Breast epithelium (tissue), 4 donors: ENCODE measurements at places on chromosomes 16 and 17. TPM values are rescaled to one million over a fixed set of nuclear protein-coding genes. Genes with fewer than 3 reads are reported as not detected.

- DNase-seq: no peak
These were observed 404.0 kb upstream of the HSBP1 start for GRCh38 chr16:83403761-83404160.

DNA sequence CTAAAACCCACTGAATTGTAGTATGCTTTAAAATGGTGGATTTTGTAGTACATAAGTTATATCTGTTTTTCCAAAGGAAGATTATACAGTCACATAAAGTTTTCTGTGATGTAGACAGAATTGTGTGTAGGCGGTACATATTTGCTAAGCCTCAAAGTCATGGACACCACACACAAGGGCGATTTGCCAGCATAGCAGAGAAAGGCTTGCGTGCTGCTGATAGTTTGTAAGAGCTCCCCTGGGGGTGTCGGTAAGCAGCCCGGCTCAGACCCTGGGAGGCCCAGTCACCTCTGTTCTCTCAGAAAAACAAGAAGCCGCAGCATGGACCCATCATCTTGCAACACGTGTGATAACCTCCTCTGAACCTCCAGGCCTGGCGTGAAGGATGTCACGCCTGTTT, 38.3 kb upstream of the AKTIP start:
- DNase-seq: no peak

DNA sequence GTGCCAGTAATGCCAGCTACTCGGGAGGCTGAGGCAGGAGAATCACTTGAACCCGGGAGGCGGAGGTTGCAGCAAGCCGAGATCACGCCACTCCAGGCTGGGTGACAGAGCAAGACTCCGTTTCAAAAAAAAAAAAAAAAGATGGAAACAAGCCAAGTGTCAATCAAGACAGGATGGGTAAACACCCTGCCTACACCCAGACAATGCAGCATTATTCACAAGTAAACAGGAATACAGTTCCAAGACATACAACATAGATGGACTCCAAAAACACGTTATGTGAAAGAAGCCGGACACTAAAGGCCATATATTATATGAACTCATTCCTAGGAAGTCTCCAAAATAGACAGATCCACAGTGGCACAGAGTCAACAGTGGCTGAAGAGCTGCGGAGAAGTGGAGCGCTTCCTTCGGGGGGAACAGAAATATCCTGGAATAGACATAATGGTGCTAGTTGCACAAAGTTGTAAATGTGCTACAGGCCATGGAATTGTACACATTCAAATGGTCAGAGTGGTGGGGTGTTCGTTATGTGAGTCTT, 33.9 kb downstream of the ANKRD11 start:
- no peak for DNase-seq

GRCh38 chr16:29148867-29149272, 164.0 kb downstream of the LAT start:
- no peak for DNase-seq

DNA sequence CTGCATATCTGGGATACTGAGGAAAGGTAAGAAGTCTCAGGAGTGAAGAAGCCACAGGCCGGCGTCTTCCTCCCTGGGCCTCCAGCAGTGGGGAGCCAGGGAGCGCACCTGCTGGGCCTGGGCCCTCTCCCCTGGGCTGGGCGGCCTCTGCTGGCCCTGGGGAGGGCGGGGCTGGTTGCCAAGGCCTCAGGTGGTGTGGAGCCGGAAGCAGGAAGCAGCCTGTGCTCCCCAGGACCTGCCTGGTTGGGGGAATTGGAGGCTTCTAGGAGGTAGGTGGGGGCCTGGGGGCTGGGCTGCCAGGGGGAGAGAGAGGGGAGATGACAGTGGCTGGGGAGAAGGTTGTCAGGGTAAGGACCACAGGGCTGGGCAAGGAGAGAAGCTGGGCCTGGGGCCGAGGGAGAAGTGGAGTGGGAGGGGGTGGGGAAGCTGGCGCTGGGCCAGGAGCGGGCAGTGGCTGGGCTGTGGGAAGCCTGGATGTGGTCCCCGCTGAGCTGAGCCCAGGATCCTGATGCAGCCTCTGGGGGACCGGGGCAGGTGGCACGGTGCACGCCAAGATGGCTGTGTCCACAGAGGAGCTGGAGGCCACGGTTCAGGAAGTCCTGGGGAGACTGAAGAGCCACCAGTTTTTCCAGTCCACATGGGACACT, at the start of gene SMIM22:
Gene SMIM22 (plus strand): TSS at position 189 of the 647 bp plus-strand sequence. CDS start 366 bp downstream, at position 555.
- DNase-seq: no peak

MYO15A gene
- 1.2 TPM for total RNA-seq

DNA sequence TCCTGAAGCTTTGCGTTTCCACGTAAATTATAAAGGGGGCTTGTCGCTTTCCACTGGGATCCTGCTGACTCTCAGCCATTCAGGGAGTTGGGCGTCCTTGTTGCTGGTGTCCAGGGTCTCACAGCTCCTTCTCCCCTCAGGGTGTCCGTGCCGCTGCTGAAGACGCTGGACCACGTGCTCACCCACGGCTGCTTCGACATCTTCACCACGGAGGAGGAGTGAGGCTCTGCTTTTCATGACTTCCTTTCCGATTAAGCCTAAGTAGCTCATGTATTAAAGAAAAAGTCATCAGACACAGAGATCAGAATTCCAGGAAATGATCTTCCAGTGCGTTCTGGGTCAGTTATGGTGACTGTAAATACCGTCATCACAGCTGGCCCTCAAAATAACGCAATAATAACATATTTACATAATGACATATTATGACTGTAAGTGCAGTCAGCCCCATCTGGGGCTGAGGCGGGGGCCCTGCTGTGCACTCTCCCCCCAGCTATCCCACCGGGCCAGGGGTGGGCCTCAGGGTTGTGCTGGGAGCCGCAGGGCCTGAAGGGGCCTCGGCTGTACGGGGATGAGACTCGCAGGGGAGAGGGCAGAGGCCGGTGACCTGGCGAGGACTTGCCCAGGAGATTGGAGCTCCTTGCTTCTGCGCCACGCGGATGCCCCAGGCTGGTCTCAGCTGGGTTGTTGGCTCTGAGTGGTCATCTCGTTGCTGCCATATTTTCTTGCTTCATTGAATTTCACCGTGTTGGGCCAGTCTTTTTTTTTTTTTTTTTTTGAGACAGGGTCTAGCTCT, 92.9 kb upstream of the ZNF750 start:
- peak; percentile 41 for DNase-seq

DNA sequence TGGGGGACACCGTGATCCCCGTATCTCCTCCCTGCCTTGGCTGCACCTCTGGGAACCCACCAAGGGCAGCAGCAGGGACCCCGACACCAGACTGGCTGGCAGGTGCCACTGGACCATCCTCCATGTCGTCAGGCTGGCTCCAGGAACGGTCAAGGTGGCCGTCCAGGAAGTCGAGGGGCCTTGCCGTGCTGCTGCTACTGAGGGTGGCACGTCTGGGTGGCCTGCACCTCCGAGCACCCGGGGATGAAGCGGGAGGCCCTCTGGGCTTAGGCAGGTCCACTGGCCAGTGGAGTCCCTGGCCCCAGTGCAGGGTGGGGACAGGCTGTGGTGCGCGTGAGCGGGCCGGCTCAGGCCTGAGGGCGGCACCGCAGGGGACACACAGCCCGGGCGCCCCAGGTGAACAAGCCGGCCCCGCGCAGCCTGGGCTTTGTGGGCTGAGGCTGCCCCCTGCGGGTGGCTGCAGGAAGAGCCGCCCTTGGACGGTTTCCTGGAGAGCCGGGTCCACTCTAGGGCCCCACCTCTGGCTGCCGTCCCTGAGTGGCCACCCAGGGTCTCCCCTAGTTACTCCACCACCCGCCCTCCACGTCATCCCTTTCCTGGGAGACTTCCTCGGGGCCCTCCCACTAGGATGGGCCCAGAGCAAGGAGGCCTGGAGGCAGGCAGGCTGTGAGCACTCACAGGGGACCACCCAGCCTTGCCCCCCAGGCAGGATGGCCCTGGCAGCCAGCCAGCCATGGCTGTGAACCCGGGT, 42.8 kb upstream of the ZC3H18 start:
- peak; percentile 70 for DNase-seq

KRT31 gene
- total RNA-seq: not detected
